ENCODE measurements at places on chromosomes 3 and 15. TPM values are rescaled to one million over a fixed set of nuclear protein-coding genes. Genes with fewer than 3 reads are reported as not detected.
A peak's percentile ranks its signal among the peaks of the same experiment; 100 is the strongest.

- DNase-seq = no peak
These were observed 297.0 kb upstream of the EPHA3 start for GRCh38 chr3:88810455-88810854.

GRCh38 chr3:99903869-99904268, 86.2 kb downstream of the CMSS1 start:
- no peak for DNase-seq

DNA sequence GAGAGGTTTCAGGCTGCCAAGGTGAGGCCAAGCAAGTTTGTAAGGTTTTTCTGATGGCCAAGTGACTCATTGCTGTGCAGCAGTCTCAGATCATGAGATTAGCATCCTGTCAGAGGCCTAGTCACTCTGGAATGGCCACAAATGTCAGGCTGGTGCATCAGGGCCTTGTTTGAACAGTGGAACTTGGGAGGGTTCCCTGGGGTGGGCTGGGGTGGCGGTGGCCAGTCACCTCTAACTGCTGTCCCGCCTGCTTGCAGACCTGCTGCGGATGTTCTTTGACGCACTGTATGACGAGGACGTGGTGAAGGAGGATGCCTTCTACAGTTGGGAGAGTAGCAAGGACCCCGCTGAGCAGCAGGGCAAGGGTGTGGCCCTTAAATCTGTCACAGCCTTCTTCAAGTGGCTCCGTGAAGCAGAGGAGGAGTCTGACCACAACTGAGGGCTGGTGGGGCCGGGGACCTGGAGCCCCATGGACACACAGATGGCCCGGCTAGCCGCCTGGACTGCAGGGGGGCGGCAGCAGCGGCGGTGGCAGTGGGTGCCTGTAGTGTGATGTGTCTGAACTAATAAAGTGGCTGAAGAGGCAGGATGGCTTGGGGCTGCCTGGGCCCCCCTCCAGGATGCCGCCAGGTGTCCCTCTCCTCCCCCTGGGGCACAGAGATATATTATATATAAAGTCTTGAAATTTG, 2.8 kb upstream of the FAM131A start:
- DNase-seq = no peak

DNA sequence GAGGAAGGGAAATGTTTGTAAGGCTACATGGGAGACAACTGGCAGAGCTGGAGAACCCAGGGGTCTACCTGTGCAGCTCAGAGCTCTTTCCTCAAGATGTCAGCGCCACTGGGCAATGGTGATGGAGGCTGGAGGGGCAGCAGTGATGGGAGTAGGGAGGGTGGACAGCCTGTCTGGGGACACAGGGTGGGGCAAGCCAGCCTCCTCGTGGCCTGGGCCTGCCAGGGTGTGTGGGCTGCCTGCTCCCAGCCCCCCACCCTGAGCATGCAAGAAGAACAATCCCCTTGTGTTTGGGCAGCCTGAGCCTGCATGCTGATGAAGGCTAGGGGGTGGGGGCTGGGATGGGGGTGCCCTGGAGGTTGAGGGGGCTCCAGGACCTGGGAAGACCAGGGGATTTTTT, 1.2 kb downstream of the PCBP4 start:
- DNase-seq = no peak

DNA sequence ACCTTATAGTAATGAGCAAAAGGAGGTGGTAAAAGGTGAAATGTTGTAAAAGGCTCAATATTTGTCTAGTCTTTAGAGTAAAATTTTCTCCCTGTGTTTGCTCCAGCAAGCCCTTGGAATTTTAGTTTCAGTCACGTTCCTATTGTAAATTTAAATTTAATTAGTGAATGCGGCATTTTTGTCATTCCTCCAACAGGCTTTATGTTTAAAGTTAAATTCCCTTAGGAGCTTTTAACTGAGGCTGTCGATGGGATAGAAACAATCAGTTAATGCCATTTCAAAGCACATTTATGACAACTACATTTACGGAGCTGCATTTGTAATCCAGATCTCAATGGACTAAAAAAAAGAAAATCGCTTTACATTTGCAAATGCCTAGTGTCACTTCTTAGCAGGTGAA, 868 bp upstream of the GADL1 start:
- DNase-seq = no peak

- peak; percentile 78 for DNase-seq
These were observed 23.0 kb downstream of the CRYGS start for GRCh38 chr3:186520957-186521842.

DNA sequence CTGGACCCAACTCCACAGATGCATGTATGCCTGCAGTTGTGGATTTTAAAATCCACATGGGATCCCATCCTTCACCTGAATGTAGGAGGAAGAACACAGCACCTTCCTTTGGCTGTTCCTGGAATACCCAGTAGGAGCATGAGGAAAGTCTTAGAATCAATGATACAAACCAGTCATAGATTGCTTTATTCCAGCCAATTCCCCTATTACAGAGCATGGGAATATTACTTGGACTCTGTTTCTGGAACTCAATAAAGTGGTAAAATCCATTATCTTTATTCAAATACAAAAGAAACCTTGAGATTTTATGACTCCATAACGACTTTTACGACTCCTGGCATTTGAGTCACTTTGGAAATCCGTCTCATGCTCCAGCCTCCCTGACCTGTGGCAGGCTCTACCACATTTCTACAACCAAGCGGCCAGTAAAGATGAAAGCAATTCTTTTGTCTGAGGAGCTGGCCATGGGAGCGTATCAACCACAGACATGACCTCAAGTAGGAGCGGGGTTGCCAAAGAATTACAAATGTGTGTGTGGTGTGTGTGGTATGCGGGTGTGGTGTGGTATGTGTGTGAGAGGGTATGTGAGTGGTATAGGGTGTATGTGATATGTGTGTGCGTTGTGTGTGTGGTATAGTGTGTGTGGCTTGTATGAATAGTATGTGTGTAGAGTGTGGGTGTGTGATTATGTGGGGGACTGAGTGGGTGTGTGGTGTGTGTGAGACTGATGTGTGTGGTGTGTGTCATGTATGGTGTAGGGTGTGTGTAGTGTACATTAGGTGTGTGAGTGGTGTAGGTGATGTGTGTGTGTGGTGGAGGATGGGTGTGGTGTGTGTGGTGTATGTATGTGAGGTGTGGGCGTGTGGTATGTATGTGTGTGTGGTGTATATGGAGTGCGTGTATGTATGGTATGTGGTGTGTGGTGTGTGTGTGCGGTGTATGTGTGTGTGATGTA, 40.0 kb downstream of the ARRDC4 start:
- DNase-seq = no peak

DNA sequence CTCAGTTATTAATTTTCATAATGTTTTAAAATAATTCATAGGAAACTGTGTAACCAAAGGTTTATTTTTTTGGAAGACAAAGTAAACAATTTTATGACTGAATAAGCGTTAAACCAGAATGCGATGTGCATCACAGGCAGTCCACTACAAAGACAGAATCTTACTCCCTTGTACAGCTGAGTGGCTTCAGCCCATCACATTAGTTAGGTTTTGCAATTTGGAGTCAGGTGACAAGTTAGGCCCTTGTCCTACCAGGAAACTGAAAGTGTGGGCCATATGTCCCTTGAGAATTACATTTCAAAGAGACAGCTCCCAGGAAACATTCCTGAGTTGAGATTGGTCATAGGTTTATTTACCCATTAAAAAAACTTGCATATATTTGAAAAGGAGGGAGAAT, 156.3 kb downstream of the MEX3B start:
- DNase-seq = no peak

- no peak for DNase-seq
These were observed 35.6 kb downstream of the RTP4 start for GRCh38 chr3:187403768-187404288.

DNA sequence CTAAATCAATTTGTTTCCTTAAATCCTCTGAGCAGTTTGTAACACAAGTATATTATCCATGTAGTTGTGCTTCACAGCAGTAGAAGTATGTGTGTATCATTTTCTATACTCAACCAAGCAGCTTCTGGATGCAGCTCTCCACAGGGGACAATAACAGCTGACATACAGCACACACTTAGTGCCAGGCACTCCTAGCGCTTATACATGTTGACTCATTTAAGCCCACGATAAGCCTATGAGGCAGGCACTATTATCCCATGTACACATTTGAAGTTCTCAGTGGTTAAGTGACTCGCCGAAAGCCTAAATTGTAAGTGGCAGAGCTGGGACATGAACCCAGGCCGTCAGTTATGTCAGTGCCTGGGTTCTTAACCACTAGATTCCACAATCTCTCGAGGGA, 20.3 kb upstream of the LPP start:
- no peak for DNase-seq

- no peak for DNase-seq
These were observed 6.3 kb downstream of the XCR1 start for GRCh38 chr3:46020766-46021510.

DNA sequence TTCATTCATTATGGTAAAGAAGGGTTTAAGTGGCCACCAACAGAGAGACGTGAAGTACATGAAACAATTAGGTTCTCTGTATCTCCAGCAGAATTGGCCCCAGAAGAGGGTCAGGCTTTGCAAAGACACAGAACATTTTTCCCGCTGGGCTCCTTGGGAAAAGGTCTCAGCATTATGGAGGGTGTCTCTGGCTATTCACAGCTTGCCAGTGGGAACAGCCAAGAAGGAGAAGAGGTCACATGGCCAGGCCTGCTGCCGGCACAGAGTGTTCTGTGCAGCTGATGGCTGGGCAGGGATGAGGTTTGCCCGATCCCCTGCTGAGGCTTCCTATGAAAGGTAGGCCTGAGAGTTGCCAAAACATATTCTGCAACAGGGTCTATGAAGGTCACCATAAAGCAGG, 77.8 kb upstream of the LPP start:
- DNase-seq = no peak

DNA sequence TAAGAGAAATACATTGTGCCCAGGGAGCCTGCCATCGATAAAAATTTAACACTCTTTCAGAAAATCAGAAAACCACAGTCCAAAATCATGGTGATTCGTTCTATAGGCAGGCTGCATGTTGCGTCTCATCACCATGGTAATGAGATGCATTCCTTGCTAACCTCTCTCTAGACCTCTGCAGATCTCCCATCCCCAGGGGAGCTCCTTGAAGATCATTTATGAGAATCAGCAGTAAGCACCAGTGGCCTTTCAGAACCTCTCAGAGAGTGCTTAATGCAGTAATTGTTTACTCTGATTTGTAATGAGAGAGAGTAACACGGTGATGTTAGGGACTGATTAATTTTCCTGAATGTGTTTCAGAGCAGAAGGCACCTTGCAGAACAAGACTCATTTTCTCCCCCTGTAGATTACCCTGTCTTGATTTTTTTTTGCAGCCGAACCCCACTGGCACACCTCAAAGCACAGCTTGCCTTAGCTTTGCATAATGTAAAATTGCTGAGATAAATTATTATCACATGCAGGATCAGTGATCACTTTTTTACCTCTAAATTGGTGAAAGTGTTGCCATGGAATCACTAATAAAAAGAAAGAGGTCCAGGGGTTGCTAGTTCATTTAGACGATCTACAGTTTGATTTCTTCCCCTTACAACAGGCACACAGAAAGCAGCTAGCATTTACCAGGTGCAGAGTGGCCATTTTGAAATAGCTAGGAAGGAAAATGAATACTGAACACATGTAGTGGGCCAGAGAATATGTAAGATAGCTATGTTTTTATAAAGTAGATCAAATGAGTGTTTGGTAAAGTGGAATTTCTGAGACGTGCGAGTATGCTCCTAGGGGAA, 98.9 kb upstream of the CHL1 start:
- no peak for DNase-seq

DNA sequence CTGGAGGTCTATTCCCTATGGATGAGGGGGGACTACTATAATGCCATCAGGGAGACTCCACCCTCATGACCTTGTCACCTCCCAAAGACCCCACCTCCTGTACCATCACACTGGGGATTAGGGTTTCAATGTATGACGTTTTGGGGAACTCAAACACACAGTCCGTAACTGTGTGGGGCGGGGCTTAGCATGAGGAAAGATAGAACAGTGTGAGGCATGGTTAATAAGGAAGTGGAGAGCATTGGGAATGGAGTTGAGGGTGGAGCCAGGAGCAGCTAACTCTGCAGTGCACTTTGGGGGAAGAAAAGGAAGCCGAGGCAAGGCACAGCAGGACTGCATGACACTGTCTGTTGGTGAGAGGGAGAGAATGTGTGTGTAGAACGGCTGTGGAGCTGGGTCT, 90.9 kb upstream of the AGBL1 start:
- DNase-seq = no peak

DNA sequence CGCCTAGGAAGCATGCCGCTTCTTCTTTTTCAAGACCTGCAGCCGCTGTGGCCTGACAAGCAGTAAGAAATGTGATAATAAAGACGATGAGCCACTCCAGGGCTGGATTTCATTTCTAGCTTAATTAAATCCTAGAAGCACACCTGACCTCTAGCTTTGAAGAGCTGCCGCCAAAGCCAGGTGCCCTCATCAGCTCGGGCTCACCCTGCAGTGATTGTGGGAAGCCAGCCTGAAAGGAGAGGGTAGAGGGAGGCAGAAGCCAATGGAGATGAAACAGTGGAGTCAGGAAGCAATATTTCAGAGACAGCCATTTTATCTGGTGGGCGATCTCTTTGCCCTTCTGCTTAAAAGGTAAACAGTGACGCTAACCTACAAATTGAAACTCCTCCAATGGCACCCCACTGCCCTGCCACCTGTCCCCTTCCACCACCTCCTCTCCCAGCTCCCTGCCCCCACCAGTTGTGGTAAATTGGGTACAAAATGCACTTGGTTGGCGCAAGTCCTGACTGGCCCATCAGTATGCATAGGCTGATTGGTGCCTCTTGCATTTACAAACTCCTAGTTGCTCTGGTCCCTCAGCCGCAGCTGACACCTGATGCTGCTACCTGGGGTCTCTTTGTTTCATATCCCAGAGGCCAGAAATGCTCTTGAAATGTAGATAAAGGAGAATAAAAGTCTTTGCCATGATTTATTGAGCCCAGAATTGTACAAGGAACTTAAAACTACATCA, 385.3 kb downstream of the PDCD6IP start:
- no peak for DNase-seq

- no peak for DNase-seq
These were observed 41.1 kb upstream of the ARL8B start for GRCh38 chr3:5080779-5081550.

- DNase-seq = no peak
These were observed 64.8 kb downstream of the RFTN1 start for GRCh38 chr3:16448639-16449070.

DNA sequence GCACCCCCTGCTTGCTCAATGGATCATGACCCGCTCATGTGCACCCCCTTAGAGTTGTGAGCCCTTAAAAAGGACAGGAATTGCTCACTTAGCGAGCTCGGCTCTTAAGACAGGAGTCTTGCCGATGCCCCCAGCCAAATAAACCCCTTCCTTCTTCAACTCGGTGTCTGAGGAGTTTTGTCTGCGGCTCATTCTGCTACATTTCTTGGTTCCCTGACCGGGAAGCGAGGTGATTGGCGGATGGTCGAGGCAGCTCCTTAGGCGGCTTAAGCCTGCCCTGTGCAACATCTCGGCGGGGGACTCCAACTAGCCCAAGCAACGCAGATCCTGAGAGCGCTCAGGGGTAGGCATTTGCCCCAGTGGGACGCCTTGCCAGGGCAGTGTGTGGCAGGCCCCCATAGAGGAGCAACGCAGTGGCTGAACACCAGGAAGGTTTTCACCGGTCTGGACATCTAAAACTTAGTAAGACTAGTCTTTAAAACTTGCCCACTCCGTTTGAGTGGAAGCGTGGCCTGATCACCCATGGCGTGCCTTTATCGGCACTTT, 9.5 kb downstream of the SLCO2A1 start:
- DNase-seq = no peak

GRCh38 chr3:130299531-130299930, 45.9 kb upstream of the COL6A5 start:
- no peak for DNase-seq

- no peak for DNase-seq
These were observed 1.7 kb upstream of the PIAS1 start for GRCh38 chr15:68052431-68052830.

Gene LMAN1L
- 25.6 TPM for polyA plus RNA-seq

Measured in spleen (tissue), 13 donors.